ENCODE measurements at places on chromosomes 7 and 10.

DNA sequence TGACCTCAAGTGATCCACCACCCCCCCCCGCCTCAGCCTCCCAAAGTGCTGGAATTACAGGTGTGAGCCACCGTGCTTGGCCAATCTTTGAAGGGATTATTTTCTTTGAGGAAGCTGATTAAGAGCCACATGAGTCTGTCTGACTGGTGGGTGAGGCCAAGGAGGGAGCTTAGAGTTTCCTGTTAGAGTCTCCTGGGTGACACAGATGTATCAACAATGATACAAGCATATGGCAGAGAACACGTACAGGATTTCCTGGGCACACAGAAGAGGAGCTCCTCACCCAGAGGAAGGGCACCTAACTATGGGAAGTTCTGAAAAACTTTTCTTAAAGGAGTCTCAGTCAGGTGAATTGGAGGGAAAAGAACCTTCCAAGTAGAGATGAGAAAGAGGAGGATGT lies 69.4 kb downstream of the GOLGA7B start:
- no peak for DNase-seq

- DNase-seq = no peak
These were observed 140.7 kb upstream of the CALCR start for GRCh38 chr7:93715234-93715633.

- no peak for DNase-seq
These were observed 68.5 kb downstream of the NPTX2 start for GRCh38 chr7:98685541-98685940.

- DNase-seq = no peak
These were observed 35.8 kb downstream of the DDIT4 start for GRCh38 chr10:72309290-72310240.
